NCI-H524 (cell line): ENCODE measurements at places on chromosomes 16 and 17.
A peak's percentile ranks its signal among the peaks of the same experiment; 100 is the strongest.

GRCh38 chr17:35245196-35245486 lies 2.3 kb downstream of the SLFN5 start:
- DNase-seq = no peak

DNA sequence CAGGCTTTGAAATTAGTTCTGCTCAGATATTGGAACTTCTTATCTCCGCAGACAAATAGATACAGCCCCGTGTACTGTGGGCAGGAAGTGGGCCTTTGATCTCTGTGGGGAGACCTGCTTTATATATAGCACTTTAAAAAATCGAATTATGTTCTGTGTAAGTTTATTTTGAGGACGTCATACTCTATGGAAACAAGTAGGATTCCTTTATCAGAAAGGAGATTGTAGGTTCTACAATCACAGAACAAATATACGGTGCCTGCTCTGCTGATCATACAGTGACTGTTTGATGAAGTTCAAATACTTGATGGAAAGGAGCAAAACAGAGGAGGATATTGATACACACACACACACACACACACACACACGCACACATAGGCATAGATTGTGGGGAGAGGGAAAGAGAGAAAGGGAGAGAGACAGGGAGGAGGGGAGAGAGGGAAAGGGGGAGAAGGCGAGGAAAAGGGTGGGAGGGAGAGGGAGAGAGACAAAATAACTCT lies 14.7 kb upstream of the TMEM220 start:
- no peak for DNase-seq

DNA sequence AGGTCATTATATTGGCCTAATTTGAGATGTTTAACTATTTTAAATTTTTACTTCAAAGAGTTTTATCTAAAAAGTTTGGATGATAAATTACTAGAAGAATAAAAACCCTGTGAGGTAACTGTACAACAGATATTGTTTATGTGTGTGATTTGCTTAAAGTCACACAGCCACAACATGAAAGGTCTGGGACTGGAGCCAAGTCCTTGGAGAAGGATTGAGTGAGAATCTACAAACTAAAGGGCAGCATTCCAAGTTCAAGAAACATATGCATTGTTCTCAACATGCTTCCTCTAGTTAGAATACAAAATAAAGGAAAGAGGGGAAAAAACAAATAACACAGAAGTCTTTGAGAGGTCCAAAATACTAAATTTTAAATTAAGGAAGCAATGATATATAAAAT lies 131.5 kb upstream of the MON1B start:
- DNase-seq = no peak

DNA sequence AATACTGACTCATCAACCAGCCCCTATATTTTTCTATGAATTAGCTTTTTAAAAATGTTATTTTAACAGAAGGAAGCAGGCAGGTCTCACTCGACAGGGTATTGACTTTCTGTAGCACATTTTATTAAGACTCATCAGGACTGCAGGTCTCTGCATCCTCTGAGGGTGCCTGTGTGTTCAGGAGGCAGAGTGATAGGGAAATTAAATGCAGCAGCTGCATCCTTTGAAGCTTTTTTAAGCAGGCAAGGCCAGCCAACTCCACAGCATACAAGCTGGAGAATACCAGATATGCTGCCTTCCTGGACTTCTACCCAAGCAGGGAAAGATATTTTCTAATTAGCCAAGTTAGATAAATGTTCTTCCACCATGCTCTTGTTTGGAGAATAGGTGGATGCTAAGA lies 124.9 kb downstream of the WSCD1 start:
- DNase-seq = no peak

DNA sequence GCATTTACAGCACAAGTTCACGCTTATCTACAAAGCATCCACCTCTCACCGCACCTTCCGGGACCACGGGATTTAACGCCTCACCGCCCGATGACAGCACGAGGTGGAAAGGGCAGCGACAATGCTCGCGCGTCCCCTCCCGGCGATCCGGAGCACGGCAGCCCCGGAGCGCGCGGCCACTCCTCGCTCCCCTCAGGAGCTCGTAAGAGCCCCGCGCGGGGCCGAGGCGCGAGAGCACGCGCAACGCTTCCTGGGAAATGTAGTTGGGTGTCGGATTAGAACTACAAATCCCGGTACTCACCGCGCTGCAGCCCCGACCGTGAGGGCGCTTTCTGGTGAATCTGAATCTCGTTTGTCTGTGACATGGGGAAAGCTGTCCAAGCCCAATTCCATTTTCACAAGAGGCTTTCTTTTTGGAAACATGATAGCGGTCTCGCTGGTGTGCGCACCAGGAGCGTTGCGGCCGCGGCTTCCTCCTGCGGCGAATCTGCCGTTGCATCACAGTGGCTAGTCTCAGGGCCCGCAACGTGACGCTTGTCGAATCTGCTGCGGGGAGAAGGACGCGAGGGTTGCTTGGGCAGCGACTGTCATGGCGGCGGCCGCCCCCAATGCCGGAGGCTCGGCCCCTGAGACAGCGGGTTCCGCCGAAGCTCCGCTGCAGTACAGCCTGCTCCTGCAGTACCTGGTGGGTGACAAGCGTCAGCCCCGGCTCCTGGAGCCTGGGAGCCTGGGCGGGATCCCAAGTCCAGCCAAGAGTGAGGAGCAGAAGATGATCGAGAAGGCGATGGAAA lies at the start of gene TIMM22:
Gene TIMM22, plus strand, starts transcription at position 576 of the 791 bp plus-strand sequence. Its CDS starts 14 bp downstream, at position 590.
- peak; percentile 97 for DNase-seq
